Suppressor macrophage (primary cell): ENCODE measurements at places on chromosomes 11 and 22.

- no peak for DNase-seq
Observed at GRCh38 chr22:37304595-37305343, 22.5 kb downstream of the CYTH4 start.

DNA sequence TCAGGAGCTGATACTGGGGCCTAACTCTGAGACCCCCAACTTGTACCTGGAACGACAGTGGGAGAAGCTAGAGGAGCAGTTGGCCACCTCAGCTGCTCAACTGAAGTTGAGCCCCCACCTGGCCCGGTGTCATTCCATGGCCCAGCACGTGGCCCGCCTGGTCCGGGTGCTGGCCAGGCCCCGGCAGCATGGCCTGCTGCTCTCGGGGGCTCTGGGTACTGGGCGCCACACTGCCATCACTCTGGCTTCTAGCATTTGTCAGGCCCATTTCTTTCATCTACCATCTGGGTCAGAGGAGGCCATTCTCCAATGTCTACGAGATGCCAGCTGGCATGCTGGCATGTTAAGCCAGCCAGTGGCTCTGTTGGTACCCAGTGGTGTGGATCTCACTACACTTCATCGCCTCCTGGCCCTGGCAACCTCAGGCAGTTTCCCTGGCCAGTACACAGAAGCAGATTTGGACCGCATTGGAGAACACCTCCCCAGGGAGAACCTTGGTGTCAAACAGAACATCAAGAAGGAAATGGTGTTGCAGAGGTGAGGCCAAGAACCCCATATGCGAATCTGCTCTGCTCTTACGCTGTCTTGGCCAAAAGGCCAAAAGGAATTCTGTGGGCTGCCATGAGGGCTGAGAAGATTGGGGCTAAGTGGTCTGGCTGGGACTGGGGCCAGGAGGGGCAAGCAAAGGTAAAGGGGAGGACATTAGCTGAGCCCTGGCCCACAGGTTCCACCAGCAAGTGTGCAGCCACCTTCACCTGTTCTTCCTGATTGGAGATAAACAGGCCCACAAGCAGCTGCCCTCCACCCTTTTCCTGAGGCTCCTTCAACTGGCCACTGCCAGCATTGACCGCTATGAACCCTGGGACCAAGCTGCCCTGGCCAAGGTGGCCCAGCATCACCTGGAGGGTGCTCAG, 45.4 kb downstream of the RRP8 start:
- DNase-seq: no peak

DNA sequence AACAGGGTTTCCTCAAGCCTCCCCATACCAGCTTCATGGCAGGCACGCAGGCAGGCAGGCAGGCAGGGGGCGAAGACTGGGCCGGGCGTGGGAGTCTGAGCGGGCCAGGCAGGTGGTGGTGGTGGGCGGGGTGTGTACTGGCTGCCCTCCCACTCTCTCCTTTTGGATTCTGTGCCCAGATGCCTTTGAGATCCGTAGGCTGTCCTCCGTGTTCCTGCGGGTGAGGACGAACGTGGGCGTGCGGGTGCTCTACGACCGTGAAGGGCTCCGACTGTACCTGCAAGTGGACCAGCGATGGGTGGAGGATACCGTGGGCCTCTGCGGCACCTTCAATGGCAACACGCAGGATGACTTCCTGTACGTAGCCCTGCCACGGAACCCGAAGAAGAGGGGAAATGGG, 23.0 kb downstream of the OTOG start:
- no peak for DNase-seq

GRCh38 chr11:104776501-104777170, 121.6 kb downstream of the CASP12 start:
- no peak for DNase-seq

GRCh38 chr11:122898799-122899198, 16.2 kb downstream of the JHY start:
- no peak for DNase-seq

- peak; percentile 73 for DNase-seq
Observed at GRCh38 chr11:48107188-48107704, 109.4 kb upstream of the OR4B1 start.

DNA sequence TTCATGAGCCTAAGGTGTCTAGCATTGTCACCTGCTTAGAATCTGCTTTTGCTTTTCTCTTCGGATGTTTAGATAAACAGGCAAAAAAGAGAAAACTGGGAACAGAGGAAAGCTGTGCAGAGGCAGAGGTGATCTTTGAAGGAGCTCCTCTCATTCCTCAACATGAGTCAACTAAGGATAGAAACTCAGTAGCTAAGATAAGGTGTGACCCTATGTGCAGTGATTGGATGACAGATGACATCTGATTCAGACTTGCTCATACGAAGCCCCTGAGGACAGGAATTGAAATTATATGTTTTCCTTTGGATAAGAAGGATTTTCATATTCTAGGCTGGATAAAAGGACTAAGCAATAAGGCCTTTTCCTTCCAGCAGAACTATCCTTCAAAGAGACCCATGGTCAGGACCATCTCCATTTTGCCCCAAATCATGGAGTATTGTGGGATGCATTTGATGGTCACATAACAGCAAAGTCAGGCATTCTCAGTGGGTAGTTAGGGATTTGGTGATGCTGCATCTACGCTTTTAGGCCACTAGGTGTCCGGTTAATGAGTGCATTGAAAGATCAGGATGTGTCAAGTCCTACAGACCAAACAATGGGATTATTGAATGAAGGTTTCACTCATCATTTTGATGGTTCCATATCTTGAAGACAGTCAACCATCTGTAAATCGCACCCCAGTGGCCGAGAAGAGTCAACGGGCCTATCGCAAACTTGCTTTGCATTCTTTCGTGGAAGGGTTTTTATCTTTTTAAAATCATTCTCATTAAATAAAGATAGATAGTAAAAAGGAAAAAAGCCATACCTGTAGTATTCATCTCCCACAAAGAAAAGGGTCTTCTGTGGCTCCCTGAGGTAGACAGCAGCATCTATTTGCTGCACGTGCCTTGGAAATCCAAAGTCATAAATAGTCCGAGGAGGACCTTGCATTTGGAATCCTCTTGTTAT, 32.2 kb downstream of the MMP20 start:
- peak; percentile 22 for DNase-seq

- DNase-seq: no peak
Observed at GRCh38 chr11:59770319-59770718, 15.1 kb downstream of the STX3 start.

DNA sequence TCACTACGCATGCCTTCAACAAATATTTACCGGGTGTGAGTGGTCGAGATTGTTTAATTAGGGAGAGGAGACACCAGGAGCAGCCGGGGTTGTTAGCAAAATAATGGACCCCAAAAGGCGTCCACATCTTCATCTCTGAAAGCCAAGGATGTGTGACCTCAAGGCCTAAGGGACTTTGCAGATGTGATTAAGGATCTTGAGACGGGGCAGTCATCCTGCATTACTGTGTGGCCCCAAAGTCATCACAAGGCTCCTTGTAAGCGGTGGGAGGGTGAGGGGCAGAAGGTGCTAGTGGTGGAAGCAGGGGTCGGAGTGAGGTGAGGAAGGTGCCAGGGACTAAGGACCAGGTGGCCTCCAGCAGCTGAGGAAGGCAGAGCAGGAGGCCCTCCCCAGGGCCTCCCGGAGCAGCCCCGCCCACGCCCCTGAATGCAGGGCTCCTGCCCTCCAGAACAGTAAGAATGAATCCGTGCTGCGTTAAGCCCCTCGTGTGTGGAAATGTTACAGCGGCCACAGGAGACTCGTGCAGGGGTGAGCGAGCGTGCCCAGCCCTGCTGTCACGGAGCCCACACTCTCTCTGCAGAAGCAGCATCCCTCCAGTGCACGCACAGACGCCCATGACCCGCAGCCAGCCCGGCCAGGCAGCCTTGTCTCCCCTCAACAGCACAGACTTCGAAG, 83.5 kb downstream of the CELSR1 start:
- no peak for DNase-seq

GRCh38 chr11:59263225-59263894, 50.6 kb upstream of the MPEG1 start:
- DNase-seq: no peak

- DNase-seq: no peak
Observed at GRCh38 chr11:120746836-120747609, 235.5 kb downstream of the GRIK4 start.

DNA sequence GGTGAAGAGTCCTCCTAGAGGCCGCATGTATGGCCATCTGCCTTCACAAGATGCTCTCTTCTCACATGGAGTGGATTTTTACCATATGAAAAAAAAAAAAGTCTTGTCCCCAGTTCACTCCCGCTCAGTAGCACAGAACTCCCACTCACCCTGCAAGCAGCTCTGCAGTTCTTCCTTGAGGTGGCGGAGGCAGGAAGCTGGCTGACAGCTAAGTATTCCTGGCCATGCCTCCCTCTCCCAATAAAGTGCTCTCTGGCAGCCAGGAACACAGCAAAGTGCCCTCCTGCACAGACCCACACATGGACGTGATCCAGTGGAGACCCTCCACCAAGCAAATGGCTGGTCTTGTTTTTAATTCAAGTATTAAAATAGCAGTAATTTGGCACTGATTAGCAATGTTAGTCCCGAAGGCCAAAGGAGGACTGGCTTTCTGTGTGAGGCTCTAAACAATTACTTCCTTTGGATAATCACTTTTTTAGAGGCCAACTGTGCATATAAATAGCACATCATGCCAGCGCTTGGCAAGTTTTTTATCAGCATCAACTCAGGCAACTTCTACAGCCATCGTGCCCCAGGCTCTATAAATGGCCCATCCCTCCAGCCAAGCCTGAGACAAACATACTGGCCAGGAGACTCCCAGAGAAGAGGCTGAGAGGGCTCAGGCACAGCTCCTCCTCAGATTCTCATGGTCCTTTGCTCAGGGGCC, 413.6 kb downstream of the OPCML start:
- DNase-seq: no peak

GRCh38 chr22:46688949-46689348, 49.1 kb downstream of the CERK start:
- DNase-seq: no peak

DNA sequence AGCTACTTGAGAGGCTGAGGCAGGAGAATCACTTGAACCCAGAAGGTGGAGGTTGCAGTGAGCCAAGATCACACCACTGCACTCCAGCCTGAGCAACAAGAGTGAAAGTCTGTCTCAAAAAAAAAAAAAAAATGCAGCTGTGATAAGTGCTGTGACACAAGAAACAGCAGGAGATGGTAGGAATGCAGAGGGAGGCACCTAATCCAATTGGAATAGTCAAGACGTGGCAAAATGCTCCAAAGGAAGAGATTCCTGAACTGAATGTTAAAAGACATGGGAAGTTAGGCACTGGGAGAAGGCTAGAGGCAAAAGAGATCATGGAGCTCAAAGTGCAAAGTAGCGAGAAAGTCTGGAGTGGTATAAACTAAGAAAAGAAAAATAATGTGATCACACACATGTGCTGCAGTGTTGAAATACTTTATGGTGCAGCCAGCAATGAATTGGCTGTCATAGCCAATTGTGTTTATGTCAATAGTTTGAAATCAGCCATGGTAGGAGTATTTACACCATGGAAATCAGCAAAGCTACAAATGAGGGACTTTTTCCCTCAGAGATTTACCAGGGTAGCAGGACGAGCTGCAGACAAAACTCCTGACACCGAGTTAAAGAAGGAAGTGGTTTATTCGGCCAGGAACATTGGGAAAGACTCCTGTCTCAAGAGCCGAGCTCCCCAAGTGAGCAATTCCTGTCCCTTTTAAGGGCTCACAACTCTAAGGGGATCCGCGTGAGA, 40.9 kb upstream of the LIPT2 start:
- DNase-seq: peak; percentile 72

GRCh38 chr11:62974848-62975522, 9.8 kb downstream of the SLC22A6 start:
- peak; percentile 32 for DNase-seq

GRCh38 chr11:22392561-22392960, 54.4 kb downstream of the SLC17A6 start:
- DNase-seq: no peak

DNA sequence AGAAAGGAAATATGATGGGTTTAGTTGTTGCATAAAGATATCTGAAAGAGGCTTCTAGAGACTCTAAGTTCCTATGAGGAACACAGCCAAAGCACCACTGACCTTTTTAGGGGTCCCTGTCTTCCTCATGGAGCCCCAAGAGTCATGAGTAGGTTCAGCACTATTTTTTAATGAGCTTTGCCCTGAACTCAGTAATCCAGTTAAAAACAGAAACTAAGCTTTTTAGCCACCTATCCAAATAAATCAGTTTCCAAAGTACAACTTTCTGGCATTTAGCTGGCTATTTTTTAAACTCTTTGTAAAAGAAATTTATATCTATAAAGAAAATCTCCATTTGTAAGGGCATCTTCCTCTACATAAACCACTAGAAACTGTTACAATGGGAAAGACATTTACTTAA, 241.8 kb upstream of the UBASH3B start:
- no peak for DNase-seq

- DNase-seq: no peak
Observed at GRCh38 chr11:38226684-38227083, 1628.6 kb upstream of the RAG2 start.

GRCh38 chr11:128180441-128181087, 406.8 kb downstream of the ETS1 start:
- no peak for DNase-seq

GRCh38 chr11:210803-211180, 3.3 kb downstream of the RIC8A start:
- DNase-seq: no peak

GRCh38 chr11:107482234-107482633, 24.6 kb upstream of the CWF19L2 start:
- DNase-seq: no peak

DNA sequence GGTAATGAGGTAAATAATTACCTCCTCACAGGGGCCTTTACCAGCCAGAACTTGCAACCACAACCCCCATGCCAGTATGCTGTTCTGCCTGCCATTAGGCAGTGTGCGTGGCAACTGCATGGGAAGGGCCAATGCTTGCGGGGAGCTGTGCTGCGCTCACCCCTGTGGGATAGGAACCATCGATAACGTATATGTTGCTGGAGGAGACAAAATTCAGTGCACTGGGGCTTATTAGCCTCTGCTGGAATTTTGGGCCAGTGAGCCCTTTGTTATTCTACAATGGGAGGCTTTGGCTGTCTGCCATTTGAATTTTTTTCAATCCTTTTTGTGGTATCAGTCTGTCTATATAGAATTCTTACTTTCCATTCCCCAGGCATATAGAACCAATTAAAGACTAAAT, 47.3 kb downstream of the PPP2R1B start:
- DNase-seq: no peak

- DNase-seq: no peak
Observed at GRCh38 chr22:33361581-33361980, 303.4 kb upstream of the SYN3 start.

DNA sequence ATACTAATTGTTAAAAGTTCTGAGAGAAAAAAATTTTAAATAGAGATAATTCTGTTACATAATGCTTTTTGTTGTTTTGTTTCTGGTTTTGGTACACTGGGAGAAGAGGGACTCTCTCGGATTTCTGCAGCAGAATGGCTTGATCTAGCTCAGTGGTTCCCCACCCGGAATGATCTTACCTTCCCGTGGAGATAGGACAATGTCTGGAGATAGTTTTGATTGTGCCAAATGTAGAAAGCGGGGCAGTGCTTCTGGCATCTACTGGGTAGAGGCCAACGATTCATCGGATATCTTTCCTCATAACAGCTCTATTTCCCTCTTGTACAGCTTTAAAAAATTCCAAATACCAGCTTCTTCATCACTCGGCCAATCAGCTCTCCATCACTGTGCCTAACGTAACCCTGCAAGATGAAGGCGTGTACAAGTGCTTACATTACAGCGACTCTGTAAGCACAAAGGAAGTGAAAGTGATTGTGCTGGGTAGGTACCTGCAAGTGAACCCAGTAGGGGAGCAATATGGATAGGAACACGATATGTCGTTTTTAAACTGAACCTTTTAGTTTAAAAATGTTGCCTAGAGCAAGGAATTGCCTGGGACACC, 13.2 kb downstream of the CRTAM start:
- DNase-seq: no peak
